Head of caudate nucleus (tissue), 42 donors: ENCODE measurements at places on chromosomes 3 and 15.

DNA sequence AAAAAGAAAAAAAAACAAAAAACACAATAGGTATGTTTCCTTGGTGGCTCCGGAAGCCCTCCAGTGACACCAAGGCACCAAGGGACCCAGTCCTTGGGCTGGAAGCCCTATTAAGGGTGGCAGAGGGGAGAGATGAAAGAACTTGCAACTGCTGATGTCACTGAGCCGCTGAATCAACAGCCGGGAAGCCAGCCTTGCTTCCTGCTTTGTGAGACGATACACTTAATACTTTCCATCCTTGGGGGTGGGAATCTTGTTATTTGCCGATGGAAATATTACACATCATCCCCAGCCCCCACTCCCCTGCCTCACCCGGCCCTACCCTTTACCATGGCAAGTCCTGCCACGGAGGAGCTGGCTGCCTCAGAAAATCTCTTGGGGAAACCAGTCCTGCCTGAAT lies 5.6 kb upstream of the ISLR2 start:
- no peak for DNase-seq

- DNase-seq = peak; percentile 65
Measured at GRCh38 chr3:156290924-156291271, 170.5 kb downstream of the KCNAB1 start.

DNA sequence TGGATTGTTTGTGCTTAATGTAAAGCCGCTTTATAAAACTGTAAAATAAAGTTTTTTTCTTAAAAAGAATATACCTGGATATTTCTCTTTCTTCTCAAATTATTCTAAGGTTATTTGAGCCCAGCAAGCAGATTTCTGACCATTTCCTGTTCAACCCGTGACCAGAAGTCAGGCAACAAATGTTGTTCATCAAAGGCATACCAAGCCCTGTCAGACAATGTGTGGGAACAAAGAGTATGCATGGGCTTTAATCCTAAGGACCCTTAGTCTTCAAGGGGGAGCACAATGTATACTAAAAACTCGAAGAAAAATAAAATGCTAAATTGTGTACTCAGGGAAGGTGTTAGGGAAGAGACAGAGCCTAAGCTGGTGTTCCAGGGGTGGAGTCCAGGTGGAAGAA lies 26.6 kb upstream of the PAQR5 start:
- DNase-seq = no peak

GRCh38 chr15:76974456-76975036 lies 20.4 kb upstream of the PSTPIP1 start:
- no peak for DNase-seq

DNA sequence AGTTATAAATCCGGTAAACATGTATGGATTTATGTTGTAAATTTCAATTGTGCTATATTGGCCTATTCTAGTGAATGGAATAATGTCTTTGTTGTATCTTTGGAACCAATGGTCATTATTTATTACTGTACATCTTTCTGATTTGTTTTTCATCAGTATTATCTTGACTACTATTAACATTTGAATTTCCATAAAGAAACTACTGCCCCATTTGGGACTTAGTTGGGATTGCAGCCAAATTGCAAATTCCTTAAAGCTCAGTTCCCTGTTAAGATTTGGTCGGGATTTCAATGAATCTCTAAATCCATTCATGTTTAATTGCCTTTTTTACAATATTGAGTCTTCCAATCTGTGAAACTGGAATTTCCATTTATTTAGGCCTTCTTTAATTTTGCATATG lies 822.4 kb upstream of the CADM2 start:
- no peak for DNase-seq

GRCh38 chr15:52220937-52221660 lies 29.9 kb upstream of the GNB5 start:
- DNase-seq = no peak

DNA sequence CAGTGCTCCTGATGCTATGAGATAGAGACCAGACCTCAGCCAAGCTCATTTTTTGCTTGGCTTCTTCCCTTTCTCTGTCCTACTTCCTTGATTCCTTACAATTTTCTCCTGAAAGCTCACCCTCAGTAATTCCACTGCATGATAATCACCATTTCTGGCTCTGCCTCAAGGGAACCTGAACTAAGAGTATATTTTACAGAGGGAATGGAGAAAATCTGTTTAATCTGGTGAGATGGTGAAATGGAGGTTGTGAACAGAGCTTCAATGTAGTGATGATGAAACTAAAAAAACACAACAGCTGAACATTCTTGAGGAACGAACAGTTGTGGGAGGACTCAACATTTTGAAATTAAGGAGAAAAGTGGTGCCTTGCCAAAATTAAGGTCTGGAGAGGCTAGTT lies 16.3 kb downstream of the HHLA2 start:
- DNase-seq = no peak

DNA sequence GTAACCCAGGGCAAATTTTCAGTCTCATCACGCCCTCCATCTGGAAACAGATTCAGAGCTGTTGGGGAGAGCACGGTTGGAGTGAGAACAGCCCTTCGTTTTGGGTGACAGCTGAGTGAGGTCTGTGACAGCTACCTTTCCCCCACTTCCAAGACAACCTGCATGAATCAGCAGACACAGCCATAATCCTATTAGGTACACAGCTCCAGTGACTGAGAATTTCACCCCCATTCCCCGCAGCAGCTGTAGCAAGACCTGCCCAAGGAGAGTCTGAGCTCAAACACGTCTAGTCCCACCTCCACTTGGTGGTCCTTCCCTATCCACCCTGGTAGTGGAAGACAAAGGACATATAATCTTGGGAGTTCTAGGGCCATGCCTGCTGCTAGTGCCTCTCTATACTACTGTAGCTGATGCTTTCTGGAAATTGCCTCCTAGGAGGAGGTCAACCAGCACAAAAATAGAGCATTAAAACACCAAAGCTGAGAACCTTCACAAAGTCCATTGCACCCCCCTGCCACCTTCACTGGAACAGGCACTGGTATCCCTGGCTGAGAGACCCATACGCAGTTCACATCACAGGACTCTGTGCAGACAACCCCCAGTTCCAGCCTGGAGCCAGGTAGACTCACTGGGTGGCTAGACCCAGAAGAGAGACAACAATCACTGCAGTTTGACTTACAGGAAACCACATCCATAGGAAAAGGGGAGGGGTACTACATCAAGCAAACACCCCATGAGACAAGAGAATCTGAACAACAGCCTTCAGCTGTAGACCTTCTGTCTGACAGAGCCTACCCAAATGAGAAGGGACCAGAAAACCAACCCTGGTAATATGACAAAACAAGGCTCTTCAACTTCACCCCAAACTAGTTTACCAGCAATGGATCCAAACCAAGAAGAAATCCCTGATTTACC lies 448.6 kb upstream of the CBLB start:
- DNase-seq = no peak

- no peak for DNase-seq
Measured at GRCh38 chr15:64530918-64531317, 70.5 kb downstream of the ZNF609 start.

GRCh38 chr3:177563792-177564191 lies 366.5 kb upstream of the TBL1XR1 start:
- no peak for DNase-seq

DNA sequence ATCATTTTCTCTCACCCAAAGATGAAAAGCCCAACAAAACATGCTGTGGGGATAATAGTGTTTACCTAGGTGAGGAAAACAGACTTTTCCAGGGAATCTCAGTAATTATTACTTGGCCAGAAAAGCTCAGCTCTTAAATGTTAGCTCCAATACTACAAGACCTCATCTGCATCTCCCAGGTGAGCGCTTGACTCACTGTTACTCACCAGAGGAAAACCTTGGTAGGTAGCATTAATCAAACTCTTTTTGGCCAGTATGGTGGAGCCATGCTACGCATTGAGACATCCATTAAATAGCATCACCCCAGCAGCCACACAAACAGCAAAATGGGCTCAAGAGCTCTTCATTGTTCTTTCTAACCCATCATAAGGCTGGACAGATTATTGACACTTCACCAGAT lies 99.0 kb downstream of the TIGIT start:
- DNase-seq = no peak

DNA sequence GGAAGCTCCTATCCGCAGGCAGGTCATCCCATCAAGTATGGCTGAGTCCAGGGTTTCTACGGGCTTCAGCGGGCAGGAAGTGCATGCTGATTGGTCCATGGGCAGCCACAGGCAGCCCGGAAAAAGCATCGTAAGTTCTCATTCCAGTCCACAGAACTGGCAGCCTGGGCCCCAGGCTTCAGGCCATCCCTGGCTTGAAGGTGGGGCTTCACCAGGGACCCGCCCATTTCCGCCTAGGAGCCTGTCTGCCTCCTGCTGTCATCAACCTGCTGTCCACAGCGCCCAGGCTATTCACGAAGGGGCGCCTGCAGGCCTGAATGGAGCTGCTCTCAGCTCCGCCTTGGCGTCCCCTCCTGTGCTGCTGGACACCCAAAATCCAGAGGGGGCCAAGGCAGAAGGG lies 13.9 kb downstream of the PCYT1A start:
- DNase-seq = no peak

DNA sequence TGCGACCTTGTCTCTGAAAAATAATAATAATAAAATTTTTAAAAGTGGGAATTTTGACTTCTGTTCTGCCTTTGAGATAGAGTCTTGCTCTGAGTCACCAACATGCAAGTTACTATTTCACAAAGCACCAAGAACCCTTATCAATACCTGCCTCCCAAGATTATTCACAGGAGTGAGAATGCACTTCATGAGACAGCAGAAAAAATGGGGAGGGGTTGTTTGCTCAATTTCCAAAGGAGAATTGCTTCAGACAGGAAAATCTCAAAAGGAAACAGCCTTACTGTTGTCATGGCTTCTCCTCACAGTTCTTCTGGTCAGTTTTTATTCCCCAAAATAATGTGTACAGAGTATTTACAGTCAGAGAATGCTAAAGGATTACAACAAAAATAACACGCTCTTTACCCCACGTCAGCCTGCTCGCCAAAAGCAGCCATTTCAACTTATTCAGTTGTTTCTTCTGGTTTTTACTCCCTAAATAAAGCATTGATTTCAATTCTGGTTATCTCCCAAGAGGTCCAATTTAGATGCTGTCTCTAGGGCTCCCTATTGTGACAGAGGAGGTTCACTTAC lies 89.0 kb downstream of the PPCDC start:
- no peak for DNase-seq

- no peak for DNase-seq
Measured at GRCh38 chr15:69609176-69609575, 156.6 kb downstream of the RPLP1 start.

- no peak for DNase-seq
Measured at GRCh38 chr15:63000706-63001105, 41.8 kb upstream of the TPM1 start.

GRCh38 chr3:18370672-18371071 lies 54.5 kb downstream of the SATB1 start:
- no peak for DNase-seq

- no peak for DNase-seq
Measured at GRCh38 chr15:70276401-70276800, 178.7 kb upstream of the TLE3 start.

GRCh38 chr3:134035836-134036235 lies 6.1 kb upstream of the SLCO2A1 start:
- no peak for DNase-seq

DNA sequence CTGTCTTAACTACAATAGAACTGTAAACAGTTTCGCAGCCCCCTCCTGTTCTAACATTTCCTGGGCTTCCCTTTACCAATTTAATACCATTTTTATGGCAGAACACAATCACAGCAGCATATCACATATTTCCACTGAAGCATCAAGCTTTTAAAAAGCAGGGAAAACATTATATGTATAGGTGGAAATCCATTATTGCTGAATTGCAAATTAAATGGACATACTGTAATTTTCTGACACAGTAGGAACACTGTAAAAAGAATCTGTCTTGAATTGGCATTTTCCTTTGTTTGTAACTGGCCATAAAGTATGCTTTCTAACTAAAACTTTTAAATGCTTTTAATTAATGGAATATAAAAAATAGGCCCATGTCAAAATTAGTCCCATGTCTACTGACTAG lies 1385.8 kb downstream of the SI start:
- DNase-seq = no peak

DNA sequence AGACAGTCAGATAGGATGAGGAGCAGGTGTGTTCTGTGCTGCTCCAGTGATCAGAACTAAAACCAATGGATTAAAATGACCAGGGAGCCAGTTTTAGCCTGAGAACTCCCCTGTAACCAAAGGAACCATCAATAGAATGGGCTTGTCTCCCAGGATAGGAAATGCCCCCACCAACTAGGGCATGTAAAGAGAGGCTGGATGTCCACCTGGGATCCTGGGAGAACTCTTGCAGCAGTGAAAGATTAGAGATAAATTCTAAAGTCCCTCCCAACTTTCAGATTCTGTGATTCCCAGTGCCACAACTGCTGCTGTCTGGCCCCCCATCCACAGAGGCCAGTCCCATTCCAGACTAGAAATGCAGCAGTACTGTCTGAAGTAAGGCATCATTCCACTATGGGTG lies 33.8 kb downstream of the HDC start:
- DNase-seq = no peak

GRCh38 chr15:101723171-101723873 lies 951 bp downstream of the TARS3 start:
- DNase-seq = no peak

GRCh38 chr3:155323063-155323666 lies 29.7 kb upstream of the STRIT1 start:
- peak; percentile 61 for DNase-seq

- DNase-seq = no peak
Measured at GRCh38 chr15:86588413-86588812, 508.7 kb downstream of the AGBL1 start.

GRCh38 chr3:134095005-134095404 lies 65.3 kb upstream of the SLCO2A1 start:
- no peak for DNase-seq

- no peak for DNase-seq
Measured at GRCh38 chr3:158777161-158777873, 24.5 kb upstream of the MFSD1 start.

GRCh38 chr3:16294844-16295243 lies 29.8 kb downstream of the OXNAD1 start:
- no peak for DNase-seq

GRCh38 chr3:46981932-46982471 lies 2.5 kb downstream of the NBEAL2 start:
- no peak for DNase-seq

GRCh38 chr3:49671291-49672288 lies 2.6 kb upstream of the APEH start:
- DNase-seq = peak; percentile 62

DNA sequence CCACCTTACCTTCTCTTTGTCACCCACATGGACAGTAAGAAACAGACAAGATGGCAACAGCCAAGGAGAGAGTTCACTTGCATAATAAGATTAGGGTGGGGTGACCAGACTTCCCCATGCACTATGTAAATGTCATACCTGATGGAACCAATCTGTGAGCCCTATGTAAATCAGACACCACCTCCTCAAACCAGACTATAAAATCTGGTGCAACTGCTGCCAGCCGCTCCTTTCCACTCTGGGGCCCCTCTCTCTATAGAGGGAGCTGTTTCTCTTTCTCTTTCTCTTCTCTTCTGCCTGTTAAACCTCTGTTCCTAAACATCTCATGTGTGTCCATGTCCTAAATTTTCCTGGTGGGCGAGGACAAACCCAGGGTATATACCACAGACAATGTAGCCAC lies 405.5 kb upstream of the CNTN4 start:
- no peak for DNase-seq

GRCh38 chr3:99774467-99774866 lies 43.2 kb upstream of the CMSS1 start:
- DNase-seq = no peak

GRCh38 chr15:37820380-37821128 lies 113.9 kb upstream of the TMCO5A start:
- DNase-seq = no peak

GRCh38 chr3:127606981-127607595 lies 8.9 kb downstream of the MCM2 start:
- no peak for DNase-seq

- DNase-seq = peak; percentile 1
Measured at GRCh38 chr3:50122071-50122470, 33.1 kb upstream of the SEMA3F start.
